Stimulated activated CD8-positive, alpha-beta memory T cell treated with anti-CD3 and anti-CD28 coated beads, Interleukin-2, amount 100 ng/mL, for 1 hour (primary cell): ENCODE measurements at places on chromosomes 3 and 15.

GRCh38 chr15:90463381-90463780 is 66.3 kb upstream of the CRTC3 start:
- DNase-seq, result no peak

DNA sequence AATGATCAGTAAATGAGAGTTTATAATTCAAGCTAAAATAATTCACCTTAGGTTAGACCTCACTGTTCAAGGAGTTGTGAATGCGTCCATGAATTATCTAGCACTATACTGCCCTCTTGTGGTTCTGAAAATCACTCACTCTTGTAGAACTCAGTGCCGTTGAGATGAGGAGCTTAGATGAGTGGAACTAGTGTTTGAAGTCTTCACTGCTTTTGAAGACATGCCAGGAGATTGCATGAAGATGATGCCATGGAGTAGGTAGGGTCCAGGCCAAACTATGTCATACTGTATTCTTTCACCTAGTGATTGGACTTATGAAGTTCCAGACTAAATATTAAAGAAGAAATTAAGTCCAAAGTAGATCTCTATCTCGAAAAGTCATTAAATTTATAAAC is 28.8 kb downstream of the LYSMD4 start:
- no peak for DNase-seq

GRCh38 chr3:36461597-36461996 is 81.3 kb downstream of the STAC start:
- no peak for DNase-seq

- DNase-seq, result no peak
Measured at GRCh38 chr3:196756732-196757131, 17.1 kb downstream of the PAK2 start.

DNA sequence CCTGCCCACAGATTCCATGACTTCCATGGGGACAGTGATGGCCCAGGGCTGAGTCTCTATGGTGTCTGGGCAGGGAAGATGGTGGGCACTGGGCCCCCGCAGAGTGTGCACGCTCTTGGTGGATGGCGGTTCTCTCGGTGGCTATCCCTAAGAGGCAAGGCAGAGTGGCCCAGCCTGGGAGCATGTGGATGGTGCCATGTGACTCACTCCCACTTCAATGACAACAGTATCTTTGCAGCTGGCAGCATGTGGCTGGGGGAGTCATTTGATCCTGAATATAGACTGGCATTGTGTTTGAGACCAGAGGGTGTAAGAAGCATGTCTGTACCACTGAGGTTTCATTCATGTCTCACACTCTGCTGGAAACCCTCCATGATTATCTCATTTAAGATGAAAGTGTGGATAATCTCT is 101.2 kb downstream of the CORO2B start:
- no peak for DNase-seq

DNA sequence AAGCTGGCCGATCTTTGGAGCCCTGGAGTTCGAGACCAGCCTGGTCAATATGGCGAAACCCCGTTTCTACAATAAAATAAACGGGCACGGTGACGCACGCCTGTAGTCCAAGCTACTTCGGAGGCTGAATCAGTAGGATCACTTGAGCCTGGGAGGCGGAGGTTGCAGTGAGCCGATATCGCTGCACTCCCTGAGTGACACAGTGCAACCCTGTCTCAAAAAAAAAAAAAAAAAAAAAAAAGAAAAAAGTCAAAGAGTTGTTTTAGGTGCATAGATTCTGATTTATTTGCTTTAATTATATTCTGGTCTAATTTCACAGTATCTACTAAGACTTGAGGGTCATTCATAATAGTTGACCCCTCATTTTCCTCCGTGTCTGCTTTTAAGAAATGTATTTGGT is 1.7 kb downstream of the ARL13B start:
- DNase-seq, result no peak

DNA sequence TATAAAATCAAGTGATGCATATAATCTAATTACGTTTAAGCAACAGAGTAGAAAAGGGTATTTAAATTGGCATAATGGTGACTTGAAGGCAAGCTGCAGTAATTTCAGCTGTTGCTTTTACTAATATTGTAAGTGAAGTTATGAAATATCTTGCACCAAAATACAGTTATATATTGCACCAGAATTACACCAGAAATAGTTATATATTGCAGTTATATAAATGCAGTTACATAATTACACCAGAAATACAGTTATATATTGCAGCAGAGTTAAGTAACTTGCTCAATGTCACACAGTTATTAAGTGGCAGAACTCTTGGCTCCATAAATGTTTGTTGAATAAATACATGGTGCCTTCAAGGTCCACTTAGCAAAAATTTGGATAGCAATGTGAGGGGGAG is 51.4 kb downstream of the PCOLCE2 start:
- DNase-seq, result no peak

- DNase-seq, result no peak
Measured at GRCh38 chr15:101017093-101017754, 98.1 kb downstream of the LRRK1 start.

GRCh38 chr3:33892655-33893054 is 94.2 kb downstream of the PDCD6IP start:
- DNase-seq, result no peak

- no peak for DNase-seq
Measured at GRCh38 chr15:87781959-87782625, 474.4 kb downstream of the NTRK3 start.

GRCh38 chr15:83322061-83322460 is 37.6 kb upstream of the BNC1 start:
- DNase-seq, result no peak

- DNase-seq, result no peak
Measured at GRCh38 chr15:80003934-80004472, 33.0 kb upstream of the BCL2A1 start.

GRCh38 chr15:96264351-96264798 is 66.1 kb upstream of the NR2F2 start:
- DNase-seq, result no peak

- no peak for DNase-seq
Measured at GRCh38 chr3:25421747-25422146, 6.3 kb upstream of the RARB start.

DNA sequence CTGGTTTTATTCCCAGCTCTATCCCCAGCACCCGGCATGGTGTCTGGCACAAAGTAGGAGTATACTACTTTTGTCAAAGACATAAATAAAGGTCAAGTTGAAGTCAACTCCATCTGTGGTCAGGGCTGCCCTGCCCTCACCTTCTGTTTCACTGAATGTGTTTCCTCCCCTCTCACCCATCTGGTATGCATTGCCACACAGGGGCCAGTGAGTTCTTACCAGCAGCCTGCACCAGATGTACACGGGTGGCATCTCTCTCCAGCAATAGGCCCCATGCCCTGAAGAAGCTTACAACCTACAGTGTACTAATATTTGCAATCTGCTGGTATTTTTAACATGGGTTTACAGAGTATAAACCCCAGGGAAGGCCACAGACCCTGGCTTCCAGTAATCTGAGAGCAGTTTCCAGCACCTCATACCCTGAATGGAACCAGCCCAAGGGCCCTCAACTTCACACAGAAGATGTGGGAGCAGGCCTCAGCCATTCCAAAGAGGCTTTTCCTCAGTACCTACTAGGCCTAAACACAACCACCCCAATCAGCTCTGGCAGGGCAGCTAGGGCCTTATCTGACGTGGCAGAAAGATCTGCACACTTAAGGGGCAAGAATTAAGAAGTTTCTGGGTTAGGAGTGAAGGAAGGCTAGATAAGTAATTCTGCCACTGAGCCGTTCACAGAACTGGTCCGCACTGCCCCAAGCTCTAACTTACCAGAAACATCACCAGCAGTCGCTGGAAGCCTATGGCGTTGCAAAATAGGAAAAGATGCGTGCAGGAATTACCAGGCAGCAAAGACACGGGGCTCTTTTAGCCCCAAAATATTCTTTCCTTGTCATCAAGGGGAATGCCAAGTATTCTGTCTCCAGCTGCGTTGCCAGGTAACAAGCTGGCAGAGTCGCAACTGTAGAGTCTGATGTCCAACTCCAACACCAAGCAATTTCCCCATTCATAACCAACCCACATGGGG is 2.1 kb downstream of the IDH2 start:
- DNase-seq, result no peak

DNA sequence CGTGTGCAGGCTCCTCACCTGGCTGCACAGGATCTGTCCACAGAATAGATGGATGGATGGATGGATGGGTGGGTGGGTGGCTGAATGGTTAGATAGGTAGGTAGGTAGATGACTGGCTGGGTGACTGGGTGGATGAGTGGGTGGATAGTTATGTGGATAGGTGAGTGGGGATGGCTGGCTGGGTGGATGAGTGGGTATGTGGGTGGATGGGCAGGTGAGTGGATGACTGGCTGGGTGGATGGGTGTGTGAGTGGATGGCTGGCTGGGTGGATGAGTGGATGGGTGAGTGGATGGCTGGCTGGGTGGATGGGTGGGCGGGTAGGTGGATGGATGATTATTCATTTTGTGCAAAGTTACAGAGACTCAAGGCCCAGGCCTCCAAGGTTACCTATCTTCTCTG is 172.9 kb upstream of the CTDSPL start:
- no peak for DNase-seq

DNA sequence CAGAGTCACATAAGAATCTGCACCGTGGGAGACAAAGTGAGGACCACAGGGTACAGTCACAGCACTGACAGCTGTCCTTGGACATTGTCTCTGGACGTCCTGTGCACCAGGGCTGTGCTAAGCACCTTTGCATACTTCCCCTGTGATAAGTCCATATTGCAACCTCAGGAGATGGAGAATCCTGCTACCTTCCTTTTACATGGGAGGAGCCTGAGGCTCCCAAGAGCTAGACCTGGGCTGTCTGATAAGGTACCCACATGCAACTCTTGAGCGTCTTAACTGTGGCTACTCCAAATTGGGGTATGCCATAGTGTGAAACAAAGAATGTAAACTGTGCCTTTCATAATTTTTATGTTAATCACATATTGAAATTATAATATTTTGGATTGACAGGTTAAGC is 2.5 kb upstream of the FETUB start:
- no peak for DNase-seq

GRCh38 chr15:31322504-31322903 is 4.1 kb upstream of the KLF13 start:
- no peak for DNase-seq

- no peak for DNase-seq
Measured at GRCh38 chr3:143442814-143443447, 323.4 kb downstream of the CHST2 start.

DNA sequence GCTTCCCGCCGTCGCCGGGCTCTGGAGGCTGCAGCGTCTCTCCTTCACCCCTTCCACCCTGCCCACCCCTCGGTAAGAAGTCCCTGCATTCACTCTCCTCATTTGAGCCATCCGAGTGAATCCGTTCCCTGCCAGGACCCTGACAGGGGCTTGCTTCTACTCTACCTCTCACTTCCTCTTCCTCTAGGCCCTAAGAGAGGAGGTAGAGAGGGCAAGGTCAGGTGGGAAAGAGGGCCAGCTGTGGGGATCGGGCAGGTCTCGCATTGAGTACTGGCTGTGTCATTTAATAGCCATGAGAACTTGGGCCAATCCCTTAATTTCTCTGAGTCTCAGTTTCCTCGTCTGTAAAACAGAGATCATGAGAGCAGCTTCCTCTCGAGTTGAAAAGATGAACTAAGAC is 283.6 kb downstream of the UACA start:
- no peak for DNase-seq

- DNase-seq, result no peak
Measured at GRCh38 chr3:190909908-190910307, 47.4 kb upstream of the GMNC start.

DNA sequence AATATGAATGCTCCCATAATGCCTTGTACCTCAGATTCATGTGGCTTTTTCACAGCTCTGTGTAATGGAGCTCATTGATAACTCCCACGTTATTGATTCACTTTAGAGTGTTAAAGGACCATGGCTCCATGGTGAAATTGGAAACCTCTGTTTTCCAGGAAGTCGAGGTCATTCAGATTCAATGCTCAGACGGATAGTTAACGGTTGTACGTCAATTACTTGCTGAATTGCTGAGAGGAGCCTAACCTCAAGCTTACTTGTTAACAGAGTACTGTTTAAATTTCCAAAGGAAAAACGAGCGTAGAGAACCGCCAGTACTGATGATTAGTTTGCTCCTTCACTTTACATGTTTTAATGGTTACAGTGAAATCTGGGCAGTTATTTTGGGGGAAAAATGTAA is 11.1 kb downstream of the ABHD17C start:
- DNase-seq, result no peak

GRCh38 chr3:79766496-79767193 is 1.2 kb downstream of the ROBO1 start:
- DNase-seq, result no peak

GRCh38 chr3:13301286-13301987 is 118.7 kb downstream of the NUP210 start:
- DNase-seq, result no peak

DNA sequence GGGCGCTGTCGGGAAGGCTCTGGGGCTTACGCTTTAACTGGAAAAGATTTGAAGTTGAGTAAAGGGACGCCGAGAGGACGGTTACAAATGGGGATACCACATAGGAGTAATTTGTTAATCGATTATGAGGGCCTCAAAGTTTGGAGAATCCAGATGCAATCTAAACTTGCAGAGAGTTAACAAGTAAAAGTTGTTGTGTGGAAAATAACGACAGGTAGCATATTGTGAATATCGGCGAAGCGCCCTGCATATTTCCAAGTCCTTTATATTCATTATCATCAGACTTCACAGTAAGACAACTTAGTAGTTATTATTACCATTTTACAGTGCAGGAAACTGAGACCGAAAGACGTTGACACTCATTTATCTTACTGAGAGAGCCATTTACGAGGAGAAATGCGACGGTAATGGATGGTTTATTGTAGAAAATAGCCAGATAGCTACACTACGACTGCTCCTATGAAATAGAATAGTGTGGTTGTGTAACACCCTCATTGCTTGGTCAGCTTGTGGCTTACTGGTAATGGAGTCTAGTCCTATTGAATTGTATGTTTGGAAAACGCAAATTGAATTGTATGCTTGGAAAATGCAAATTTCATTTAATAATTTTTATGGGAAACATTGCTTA is 700 bp downstream of the MKRN2 start:
- DNase-seq, result no peak

DNA sequence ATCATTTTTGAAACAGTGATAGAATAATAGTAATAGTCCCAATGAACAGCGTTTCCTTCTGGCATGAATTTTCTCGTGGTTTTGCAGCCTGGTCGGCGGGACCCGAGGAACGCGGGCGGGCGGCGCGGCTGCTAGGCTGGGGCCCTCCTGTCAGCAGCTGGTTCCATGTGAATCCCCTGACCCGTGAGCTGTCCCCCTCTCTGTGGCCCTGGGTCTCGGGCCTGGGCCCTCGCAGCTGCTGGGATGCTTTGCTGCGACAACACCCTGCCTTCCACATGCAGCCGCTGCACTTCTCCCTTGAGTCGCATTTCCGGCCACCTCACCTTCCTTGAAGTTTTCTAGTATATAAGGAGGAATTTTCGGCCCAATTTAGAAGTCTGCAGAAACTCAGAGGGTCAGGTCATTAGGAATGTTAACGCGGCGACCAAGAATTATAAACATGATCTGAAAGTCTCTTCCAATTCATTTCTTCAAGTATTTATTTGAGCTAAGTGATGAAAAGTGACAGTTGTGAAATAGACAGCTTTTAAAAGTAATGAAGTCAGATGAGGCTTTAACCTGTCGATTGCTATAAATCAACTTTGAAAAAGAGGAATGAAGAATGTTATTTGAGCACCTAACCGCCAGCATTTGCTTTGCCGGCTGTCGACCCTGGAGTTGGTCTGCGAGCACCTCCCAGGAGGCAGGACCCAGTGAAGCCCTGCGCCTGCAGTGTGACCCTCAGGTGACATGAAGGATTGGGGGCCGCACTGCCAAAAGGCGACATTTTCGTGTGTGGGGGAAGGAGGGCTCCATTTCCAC is 27.7 kb downstream of the NR2F2 start:
- no peak for DNase-seq

- no peak for DNase-seq
Measured at GRCh38 chr3:186226482-186226881, 117.6 kb upstream of the ETV5 start.
